ENCODE measurements at places on chromosomes 7 and 10.

DNA sequence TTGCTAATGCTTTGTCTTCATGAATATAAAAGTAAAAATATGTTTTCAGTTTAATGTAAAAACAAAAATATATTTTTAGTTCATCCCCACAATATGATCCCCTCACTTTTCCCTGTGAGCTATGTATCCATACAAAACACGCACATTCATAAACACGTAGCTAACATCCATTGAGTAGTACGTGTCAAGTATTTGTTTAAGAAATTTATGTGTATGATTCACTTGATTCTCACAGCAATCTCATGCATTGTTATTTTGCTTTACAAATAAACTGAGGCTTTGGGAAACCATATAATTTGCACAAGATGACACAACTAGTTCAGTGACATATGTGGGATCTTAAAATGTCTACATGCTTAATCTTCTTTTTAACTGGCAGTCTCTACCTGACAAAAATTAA, 329.6 kb upstream of the SEMA3C start:
- DNase-seq, result no peak

- DNase-seq, result no peak
Measured at GRCh38 chr7:2230226-2230625, 2.5 kb downstream of the MAD1L1 start.

GRCh38 chr10:72728462-72728861, 36.5 kb downstream of the MCU start:
- no peak for DNase-seq

DNA sequence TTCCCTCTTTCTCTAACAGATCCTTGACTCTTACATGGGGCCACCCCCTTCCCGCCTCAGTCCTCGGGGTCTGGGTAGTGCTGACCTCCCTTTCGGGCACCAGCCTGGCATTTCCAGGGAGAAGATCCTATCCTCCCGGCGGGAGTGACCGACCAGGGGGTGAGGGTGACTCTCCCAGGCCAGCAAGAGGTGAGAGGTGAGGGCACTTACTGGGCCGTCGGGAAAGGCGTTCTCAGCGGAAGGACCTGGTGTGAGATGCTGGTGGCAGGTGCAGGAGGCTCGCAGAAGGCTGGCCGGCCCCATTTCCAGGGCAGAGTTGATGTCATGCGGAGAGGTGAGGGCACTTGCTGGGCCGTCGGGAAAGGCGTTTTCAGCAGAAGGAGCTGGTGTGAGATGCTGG, 4.2 kb upstream of the FOXL3 start:
- no peak for DNase-seq

DNA sequence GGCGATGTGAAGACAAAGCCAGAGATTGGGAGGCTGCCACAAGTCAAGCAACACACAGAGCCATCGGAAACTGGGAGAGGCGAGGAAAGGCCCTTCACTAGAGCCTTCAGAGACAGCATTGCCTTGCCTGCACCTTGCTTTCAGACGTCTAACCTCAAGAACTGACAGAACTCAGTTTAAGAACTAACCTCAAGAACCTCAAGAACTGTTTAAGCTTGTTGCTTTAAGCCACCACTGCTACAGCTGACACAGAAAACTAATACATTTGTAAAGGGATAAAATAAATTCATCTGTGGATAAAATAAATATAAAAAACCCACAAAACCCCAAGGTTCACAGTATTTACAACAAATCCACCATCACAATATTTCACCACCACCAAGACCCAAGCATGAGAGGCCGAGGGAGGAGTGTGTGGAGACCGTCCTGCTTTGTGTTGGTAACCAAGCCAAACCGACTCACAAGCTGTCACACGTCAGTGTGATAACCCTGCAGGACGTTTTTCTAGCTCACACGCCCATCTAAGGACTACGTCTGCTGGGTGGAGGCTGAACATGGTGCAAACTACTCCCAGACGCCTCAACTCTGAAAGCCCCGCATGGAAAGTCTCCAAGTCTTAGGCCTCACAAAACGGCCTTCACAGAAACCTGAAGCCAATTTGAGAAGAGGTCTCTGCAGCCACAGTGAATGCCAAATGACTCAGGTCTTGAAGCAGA, 116.8 kb downstream of the ABLIM1 start:
- DNase-seq, result peak; percentile 74

- DNase-seq, result no peak
Measured at GRCh38 chr7:2965745-2966270, 77.9 kb downstream of the CARD11 start.

GRCh38 chr10:78973901-78974616, 94.7 kb upstream of the ZMIZ1 start:
- peak; percentile 19 for DNase-seq

DNA sequence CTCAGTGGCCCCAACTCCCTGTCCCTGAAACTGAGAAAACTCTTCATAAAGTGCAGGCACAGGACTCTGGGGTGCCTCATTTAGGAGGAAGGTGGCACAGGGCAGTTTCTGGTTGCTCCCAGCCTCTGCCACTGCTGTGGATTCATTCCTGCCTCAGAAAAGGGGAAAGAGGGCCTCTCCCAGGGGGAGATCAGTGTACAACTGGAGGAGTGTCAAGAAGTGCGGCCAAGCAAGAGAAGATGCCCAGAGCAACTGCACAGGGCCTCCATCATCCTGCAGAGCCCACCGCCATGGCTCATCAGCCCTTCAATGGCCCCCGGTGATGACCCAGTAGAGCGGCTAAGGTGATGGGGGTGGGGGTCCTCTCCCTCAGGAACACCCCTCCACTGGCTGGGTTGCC, 150.3 kb downstream of the PLXNA4 start:
- no peak for DNase-seq

DNA sequence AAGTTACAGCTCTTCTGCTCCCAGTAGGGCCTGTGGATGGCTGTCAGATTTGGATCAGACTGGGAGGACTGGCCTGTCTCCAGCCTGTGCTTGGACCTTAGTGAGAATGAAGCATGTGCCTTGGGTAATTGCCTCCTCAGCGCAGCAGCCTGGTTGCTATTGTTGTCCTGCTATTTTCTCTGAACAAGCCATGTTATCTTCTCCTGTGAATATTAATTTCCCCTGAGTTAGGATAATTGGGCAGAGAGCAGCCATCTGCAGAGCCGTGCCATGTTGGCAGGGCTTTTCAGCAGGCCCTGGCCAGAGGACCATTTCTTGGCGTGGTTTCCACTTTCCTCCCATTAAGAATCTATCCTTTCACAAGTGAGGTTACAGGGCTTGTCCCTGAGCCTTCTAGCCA, 497.3 kb downstream of the SORCS3 start:
- DNase-seq, result no peak

- no peak for DNase-seq
Measured at GRCh38 chr7:22195397-22196172, 161.4 kb downstream of the RAPGEF5 start.

DNA sequence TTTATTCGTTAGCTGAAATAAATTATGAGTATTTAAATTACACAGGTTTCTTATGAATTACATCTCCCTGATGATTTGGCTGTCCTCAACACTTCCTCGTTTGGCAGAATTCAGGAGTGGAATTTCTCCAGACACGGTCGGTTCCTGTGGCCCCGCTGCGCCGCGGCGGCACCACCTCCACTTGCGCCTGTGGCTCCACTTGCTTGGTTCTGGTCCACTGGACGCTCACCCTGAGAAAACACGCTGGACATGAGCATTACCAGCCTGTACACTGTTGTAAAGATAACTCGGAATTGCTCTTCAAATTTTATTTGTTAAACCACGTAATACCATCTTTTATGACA, 85.3 kb downstream of the ZNF33B start:
- no peak for DNase-seq

DNA sequence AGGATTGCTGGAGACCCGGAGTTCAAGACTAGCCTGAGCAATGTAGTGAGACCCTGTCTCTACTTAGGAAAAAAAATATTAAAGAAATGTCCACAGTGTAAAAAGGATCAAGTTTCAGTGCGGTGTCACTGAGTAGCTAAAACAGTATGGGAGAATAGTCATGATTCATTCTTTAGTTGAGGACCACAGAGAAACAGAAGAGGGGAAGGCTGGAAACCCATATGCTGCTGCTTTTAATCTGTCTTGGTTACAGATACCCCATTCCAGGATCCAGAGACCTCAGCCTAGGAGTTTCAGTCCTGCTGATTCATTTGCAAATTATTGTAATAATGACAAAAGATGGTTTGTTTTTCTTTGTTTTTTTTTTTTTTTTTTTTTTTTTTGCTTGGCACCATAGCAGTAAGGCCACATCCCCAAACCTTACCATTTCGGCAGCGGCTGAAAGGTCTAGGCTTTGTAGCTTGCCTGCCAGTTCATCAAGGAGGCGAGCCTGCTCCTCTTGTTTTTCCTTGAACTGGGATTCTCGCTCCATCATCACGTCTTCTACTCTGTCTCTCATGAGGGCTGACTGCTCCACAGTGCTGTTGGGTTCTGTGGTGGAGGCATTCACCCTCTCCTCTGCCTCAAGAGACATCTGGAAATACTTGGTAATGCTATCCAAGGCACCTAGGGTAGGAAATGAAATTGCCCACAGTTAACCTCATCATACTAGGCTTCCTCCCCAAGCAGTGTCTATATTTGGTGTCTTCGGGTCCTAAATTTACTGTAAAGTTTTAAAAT, 44.2 kb downstream of the DLD start:
- DNase-seq, result peak; percentile 50

DNA sequence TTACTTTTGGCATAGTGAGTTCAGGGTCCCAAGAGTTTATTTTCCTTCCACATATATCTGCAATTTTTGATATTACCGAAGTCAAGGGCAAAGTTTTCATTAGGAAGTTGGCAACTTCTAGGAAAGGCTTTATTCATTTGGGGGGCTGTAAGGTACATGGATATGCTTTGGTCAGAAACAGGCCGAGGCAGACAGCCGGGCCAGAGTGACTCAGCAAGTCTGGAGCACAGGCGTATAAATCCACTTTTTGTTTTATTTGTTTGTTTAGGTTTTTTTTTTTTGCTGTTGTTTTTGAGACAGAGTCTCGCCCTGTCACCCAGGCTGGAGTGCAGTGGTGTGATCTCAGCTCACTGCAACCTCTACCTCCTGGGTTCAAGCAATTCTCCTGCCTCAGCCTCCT, 3.7 kb downstream of the ZNF680 start:
- DNase-seq, result peak; percentile 17

DNA sequence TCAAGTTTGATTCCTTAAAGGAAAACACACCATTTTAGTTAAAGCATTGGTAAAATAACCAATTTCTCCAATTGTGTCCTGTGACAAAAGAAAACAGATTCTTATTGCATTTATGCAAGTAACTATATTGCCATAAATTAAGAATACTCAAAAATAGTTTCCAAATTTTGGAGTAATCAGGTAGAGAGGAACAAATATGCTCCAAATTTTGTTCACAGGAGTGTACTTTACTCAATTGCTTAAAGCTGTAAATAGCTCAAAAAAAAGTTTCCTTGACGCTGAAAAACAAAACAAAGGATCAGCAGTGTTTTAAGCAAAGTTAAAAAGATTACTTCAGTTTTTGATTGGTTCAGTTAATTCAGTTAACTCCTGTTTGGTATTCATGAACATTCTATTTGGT, 52.2 kb upstream of the INHBA start:
- DNase-seq, result no peak

- peak; percentile 78 for DNase-seq
Measured at GRCh38 chr7:69775231-69775771, 177.0 kb downstream of the AUTS2 start.

- DNase-seq, result no peak
Measured at GRCh38 chr7:92781117-92781720, 55.2 kb downstream of the CDK6 start.

DNA sequence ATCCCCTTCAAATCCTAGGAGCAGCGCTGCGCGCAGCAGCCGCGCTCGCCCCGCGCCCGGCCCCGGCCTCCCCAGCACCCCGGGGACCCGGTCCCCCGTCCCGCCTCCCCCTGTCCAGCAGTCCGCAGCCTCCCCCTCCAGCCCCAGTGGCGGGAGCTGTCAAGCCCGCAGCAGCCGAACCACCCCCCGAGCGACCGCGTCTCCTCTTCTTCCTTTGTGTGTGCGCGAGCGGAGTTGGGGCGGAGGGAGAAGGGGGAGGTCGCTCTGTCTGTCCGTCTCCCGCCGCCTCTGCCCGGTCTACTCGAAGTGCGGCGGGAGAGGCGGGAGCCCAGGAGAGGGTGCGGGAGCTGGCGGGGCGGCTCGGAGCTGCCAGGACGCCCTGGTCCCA, 375 bp upstream of the CHN2 start:
- DNase-seq, result no peak

GRCh38 chr7:2090526-2091520, 141.9 kb downstream of the MAD1L1 start:
- no peak for DNase-seq

- peak; percentile 29 for DNase-seq
Measured at GRCh38 chr10:67837541-67838314, at the start of gene DNAJC12. Gene DNAJC12 (minus strand): TSS chr10:67838188. CDS start chr10:67838011, 177 bp downstream.

DNA sequence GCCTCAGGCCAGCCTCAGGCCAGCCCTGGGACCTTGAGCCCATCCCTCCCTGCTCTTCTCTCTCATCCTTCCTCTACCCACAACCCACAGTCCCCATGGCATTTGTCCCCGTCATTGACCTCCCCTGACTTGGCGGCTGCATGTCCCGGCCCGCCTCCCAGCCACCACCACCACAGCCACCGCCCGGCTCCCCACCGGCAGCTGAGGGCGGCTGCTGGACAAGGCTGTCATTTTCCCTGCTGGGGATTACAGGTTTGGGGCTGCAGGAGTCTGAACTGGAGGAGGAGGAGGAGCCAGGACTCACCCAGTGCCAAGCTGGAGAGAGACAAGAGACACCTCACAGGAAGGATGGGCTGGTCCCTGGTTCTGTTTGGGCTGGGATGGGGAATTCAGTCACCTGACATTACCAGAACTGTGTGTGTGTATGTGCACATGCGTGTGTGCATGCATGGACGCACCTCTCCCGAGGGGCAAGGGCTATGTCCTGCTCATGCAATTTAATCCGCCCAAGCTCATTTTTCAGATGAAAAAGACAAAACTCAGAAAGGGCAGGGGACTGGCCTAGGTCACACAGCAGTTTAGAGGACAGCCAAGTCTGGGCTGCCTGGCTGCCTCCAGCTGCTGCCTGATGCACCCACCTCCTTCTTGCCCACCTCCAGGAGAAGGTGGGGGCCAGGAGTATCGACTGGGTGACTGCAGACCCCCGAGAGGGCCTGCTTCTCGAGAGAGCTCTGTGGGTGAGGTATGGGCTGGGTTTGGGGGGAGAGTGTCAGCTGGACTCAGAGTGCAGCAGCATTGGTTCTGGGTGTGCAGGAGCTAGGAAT, 113.1 kb downstream of the ZMIZ1 start:
- no peak for DNase-seq

- peak; percentile 16 for DNase-seq
Measured at GRCh38 chr7:115561335-115562110, 469.0 kb downstream of the TFEC start.

GRCh38 chr10:48448796-48449195, 142.3 kb downstream of the MAPK8 start:
- peak; percentile 92 for DNase-seq

DNA sequence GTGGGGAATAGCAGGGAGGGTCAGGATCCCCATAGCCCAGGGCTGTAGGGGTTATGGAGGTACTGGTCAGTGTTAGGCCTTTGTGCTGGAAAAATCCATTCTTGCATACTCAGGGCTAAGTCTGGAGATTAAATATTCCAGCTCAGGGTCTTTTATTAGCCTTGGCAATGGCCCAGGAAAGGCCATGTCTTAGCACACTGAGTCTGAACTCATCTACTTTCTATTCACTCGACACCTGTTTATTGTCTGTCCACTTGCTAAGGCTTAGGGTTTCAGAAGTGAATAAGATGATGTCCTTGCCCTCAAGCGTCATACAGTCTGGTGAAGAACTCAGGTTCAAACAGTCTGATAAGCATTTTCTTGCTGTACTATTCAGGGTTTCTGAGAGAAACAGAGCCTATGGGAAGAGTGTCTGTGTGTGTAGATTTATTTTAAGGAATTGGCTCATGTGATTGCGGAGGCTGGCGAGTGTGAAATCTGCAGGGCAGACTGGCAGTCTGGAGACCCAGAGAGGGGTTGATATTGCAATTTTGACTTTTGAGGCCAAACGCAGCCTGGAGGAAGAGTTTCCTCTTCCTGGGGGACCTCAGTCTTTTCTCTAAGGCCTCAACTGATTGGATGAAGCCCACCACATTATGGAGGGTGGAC, 135.8 kb downstream of the RAMP3 start:
- no peak for DNase-seq

All from AG08395 (cell line).